ENCODE measurements at places on chromosomes 7 and 10.

GRCh38 chr10:88920198-88920597 is 32.4 kb downstream of the ACTA2 start:
- DNase-seq, result no peak

- DNase-seq, result no peak
These were observed 945 bp downstream of the TAS2R40 start for GRCh38 chr7:143222782-143223181.

DNA sequence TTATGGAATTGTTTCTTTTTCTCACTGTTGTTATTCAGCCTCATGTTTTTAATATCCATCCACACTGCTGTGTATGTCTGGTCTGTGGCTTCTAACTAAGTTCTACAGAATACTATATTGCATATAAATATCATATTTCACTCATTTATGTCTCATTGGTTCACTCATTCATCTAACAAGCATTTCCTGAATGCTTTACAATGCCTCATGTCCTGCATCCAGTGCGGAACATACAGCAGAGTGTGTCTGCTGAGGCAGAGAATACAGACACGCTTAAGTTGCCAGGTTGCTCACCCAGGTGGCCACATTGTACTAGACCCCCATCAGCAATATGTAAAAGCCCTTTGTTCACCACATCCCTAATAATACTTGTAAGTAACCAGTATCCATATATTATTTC is 111.8 kb upstream of the CNTNAP2 start:
- no peak for DNase-seq

- no peak for DNase-seq
These were observed at the start of gene PRSS58 for GRCh38 chr7:142257958-142258357. Gene PRSS58, minus strand, starts transcription at chr7:142258058. Its CDS starts 351 bp downstream, at chr7:142257707.

DNA sequence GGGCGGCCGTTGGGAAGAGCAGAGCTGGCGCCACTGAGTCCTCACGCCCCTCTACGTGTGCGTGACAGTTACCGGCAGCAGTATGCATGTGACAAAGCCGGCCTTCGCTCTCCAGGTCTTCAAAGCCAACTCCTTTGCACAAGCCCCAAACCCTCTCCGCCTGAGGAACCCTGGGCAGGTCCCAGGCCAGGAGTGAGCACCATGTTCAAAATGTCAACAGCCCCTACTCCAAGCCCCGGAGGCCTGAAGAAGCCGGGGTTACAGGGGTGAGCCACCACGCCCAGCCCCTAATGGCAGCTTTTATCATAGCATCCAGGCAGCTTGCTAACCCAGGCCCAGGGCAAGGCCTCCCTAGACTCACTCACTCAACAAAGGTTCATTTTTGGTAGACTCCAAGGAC is 70.8 kb downstream of the OAT start:
- no peak for DNase-seq

GRCh38 chr7:36726311-36726710 is 2.0 kb upstream of the AOAH start:
- DNase-seq, result no peak

- no peak for DNase-seq
These were observed 9.8 kb downstream of the DNAJB12 start for GRCh38 chr10:72344932-72345331.

DNA sequence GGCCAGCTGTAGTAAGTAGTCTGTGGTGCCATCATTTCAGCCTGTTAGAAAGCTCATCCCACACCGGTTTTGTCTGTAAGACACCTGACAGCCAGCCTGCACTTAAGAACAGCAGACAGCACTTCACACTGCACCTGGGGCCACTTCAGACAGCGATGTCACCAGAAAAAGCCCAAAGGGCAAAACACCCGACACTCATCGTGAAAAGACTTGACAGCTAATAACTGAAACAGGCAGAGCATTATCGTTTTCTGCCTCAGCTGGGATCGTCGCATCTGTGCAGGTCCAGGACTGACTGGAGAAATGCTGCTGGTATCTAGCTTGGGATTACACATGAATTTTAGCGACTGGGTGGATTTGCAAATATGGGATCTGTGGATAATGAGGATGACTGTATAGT is 16.8 kb upstream of the LAT2 start:
- no peak for DNase-seq

- DNase-seq, result no peak
These were observed 24.1 kb upstream of the ABCA13 start for GRCh38 chr7:48147078-48147591.

DNA sequence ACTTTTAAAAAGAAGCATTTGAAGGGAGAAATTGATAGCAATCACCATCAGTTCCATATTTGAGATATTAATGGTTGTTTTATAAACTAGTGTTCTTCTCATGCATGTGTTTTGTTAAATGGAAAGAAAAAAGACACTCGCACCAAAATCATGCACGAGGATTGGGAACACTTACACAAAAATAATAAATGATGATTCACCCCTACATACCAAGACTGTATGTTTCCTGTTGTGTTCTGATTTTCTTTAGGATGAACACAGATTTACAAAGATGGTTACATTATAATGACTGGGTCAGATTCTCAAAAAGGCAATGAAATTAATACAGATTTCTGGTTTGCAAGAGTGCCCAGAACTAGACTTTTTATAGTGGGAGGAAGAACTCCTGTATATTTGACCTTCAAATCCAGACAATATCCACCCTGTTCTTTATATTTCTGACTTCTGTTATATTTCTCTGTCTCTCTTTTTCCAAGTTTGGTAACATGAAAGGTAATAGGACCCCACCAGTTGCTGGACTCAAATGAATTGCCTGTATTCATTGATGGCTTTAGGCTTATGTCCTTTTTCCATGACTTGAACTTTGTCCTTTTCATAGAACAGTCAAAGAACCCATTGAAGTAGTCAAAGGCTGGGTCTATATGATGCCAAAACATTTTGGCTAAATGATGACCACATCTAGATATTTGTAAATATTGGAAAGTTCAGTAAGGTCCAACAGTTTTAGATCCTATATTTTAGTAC is 54.4 kb downstream of the SEMA3A start:
- no peak for DNase-seq

DNA sequence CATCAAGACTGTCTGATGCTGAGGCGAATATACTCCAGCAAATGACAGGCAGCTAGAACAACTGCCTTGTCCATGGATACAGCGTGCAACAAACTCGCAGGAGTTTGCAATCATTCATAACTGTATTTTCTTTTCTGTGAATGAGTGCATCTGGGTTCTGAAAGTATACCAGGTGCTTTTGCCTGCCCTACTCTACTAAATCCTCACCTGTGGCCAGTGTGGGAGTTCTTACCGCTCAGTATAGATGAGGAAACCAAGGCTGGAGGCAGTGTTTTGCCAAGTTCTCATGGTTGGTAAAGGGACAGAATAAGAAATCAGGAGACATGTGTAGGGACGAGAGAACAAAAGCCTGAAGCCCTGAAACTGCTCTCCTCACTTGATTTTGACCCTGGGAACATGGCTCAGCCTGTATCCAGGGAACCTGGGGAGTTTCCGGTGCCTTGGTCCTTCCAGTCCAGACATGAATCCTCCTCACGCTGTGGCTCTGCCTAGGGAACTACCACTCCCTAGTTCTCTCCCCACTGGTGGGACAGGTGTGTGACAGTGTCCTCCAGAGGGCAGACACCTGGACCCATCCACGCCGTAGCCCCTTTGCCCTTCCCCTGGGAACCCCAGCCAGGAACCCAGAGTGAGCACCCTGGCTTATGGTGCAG is 142.0 kb downstream of the CDH23 start:
- no peak for DNase-seq

DNA sequence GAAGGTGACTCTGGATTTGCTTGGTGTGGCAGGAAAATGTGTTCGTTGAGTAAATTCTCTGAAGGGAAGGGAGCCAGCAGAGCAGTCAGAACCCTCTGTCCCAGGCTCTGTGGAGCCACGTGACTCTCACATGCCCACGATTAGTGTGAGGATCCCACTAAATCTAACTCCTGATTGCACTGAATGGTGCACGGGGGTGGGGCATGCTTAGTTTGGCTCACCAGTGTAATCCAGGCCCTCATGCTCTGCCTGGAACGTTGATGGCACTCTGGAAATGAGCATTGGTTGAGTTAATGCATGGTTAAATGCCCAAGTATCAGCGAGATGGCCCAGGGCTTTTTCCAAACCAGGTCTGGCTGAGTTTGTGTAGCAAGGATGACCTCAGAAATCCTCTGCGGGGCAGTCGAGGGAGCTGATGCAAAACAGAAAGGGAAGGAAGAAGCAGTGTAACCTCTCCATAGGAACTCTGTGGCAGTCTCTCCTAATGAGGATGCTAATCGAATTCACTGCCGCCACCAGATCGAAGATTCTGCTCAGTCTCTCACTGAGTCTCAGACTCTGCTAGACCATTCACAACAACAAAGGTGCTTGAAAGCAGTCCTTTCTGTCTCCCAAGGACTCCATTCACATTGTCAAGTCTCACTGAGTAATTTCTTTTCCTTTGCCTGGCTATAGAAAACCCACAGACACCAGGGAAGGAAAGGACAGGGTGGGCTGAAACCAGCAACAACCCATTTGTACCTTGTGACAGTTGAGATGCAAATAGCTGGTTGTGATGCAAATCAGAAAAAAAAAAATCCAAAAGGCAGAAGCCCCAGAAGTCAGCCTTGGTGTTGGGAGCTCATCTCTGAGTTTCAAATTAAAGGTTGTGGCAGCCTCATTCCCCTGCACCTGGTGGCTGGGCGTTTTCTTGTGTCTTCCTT is 98.1 kb downstream of the C10orf105 start:
- no peak for DNase-seq

DNA sequence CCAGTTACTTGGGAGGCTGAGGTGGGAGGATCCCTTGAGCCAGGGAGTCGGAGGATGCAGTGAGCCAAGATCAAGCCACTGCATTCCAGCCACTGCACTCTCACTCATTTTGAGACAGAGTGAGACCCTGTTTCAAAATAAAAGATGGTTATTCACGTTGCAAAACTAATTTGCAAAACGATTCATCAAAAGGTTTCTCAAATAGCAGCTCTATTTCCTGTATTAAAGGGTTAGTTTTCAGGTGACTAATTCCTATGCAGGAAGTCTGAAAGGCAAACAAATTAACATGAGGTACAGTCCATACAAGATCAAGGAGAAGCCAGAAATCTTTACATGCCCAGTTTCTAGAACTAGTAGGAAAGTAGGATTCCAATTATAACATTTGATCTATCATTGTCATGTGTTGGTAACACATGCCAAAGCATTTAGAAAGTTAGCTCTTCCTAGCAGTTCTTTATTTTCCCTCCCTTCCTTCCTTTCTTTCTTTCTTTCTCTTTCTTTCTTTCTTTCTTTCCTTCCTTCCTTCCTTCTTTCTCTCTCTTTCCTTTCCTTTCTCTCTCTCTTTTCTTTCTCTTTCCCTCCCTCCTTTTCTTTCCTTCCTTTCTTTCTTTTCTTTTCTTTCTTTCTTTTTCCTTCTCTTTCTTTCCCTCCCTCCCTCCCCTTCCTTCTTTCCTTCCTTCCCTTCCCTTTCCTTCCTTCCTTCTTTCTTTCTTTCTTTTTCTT is 49.3 kb downstream of the DENND2A start:
- no peak for DNase-seq

GRCh38 chr10:103493916-103494877 is 692 bp downstream of the NEURL1 start:
- no peak for DNase-seq

DNA sequence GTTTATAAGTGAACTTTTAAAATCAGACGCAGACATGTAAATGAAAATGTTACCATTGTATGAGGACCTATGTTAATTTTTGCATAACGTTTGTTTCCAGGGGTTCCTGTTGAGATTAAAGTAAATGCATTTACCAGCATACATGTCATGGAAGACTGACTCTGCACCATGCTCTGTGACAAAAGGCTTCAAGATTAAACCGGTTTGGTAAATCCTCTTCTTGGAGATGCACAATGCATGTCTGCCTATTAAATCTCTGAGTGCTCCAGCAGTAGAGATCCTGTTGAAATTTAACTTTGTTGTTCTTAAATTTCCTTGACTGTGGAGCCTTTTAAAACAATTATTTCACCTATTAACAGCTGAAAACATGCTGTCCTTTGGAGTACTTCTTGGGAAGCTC is 36.5 kb upstream of the JAZF1 start:
- no peak for DNase-seq

- no peak for DNase-seq
These were observed 51.7 kb upstream of the KCNMA1 start for GRCh38 chr10:77689339-77689738.

- no peak for DNase-seq
These were observed 724.5 kb downstream of the LRMDA start for GRCh38 chr10:76155961-76156360.

DNA sequence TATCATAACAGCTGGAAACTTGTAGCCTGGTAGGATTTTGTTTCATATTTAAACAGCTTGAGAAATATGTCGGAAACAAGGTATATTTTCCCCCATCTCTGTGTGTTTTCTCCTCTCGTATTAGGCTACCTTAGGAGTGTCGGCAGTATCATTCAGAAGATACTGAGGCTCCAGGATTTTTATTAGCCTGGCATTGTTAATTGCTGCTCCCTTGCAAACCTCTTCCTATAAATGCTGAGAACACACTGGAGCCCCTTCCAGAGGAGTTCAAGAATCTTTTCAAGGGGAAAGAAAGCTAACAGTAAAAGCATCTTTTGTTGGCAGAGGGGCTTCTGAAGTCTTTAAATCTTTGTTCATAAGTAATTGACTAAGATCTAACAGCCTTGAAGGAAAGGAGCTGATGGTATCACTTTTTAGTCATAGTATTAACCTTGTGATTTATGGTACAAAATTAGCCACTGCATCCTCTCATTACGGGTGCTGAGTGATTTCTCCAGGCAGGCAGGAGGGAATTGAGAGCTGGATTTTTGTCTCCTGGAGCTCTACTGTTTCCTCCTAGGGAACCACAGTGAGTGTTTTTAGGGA is 998.7 kb downstream of the LRMDA start:
- no peak for DNase-seq

DNA sequence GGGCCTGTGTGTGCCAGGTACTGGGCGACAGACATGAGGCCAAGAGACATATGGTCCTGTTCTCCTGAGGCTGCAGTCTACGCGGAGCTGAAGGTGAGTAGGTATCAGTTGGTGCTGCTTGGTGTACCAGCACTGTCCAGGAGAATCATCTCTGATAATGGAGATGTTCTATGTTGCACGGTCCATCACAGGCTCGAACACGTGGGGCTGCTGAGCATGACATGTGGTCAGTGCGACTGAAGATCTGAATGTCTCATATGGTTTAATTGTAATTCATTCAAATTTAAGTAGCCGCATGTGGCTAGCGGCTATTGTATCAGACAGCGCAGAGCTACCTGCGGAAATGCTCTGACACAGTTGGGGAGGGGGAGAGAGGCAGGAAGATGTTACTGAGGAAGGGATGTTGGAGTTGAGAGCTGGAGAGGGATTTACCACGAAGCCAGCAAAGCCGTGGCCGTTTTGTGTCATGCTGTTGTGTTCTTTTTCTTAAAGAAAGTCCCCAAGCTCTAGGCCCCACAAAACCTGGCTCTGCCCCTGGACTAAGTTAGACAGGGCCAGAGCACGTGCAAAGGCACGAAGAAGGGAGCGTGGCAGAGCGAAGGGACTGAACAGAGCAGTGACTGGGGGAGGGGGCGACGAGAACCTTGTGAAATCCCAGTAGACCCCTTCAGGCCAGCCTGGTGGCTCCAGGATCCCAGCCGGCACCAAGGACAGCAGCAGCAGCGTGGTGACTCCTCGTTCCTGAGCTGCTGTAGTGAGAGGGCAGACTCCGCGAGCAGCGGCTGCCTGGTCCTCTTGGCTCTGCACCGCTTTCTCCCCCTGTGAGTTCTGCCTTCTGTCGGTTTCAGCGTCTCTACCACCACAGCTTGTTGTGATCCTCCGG is 20.0 kb downstream of the SMKR1 start:
- no peak for DNase-seq

- DNase-seq, result no peak
These were observed 54.8 kb downstream of the TBXAS1 start for GRCh38 chr7:139883814-139884213.
